ENCODE measurements at places on chromosomes 11 and 22.

DNA sequence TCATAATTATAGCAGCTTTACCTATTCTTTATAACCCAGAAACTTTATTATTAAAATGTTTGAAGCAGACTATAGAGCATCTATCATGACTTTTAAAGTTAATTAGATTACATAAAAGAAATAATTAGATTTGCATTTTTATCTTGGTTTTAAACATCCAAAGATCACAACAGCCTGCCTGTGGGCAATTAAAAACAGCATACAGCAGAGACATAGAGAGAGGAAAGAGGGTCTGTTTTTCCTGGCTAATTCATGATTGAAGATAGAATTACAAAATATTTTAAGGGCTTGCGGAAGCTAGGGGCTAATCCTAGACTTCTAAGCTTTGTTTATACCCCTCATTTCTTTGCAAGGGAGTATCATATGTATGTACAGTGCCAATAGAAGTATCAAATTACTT is 178.1 kb downstream of the SOX6 start:
- no peak for DNase-seq

- no peak for DNase-seq
Measured at GRCh38 chr22:44371741-44372525, 59.2 kb upstream of the SHISAL1 start.

DNA sequence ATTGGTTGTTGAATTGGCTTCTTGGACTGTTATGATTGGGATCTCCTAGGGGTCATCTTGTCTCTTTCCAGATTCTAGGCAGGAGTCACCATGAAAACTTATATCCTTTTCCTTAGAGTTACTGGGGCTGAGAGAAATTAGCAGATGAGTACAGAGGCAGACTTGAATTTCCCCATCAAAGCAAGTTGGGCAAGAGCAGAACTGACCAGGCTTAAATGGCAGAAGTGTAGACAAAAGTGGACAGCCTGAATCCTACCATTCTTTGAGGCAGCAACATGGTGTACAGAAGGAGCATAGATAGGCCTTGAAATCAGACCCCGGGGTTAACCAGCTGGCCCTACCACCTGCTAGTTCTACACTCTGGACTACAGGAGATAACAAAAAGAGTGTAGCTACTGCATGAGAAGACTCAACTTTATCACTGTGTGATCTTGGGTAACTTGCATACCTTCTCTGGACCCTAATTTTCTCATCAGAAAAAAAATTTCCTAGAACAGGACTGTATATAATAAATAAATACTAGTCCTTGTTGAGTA is 427.4 kb upstream of the CADM1 start:
- no peak for DNase-seq

DNA sequence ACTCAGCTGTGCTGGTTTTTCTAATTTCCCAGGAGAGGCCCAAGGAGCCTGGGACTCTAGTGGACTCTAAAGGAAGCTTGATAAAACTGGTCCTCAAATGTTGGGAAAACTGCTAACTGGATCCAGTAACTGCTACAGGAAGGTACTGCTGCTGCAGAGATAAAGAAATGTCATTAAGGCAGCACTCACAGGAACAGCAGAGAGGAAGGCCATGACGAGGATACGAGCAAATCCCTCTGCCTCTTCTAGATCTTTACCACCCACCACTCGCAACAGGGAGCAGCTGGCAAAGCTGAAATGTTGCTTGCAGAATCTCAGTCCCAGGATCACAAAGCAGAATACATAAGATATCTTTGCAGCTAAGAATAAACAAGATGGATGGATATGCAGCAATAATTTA is 23.5 kb downstream of the TTC28 start:
- DNase-seq = no peak

DNA sequence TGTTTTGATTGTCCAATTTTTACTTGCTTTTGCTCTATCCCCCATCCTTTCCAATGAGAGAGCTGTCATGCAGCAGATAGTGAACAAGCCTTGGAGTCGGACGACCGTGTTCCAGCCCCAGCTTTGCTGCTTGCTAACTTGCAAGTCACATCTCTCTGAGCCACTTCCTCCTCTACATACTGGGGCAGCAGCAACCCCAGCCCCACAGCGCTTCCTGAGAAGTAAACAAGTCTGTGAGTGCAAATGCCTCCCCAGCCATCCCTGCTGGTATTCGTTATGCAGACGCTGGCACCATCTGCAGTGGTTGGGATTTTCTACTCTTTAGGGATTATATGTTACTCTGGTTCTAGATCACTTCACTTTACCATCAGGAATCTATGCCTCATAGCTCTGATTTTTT is 35.0 kb downstream of the TPBGL start:
- DNase-seq = no peak

DNA sequence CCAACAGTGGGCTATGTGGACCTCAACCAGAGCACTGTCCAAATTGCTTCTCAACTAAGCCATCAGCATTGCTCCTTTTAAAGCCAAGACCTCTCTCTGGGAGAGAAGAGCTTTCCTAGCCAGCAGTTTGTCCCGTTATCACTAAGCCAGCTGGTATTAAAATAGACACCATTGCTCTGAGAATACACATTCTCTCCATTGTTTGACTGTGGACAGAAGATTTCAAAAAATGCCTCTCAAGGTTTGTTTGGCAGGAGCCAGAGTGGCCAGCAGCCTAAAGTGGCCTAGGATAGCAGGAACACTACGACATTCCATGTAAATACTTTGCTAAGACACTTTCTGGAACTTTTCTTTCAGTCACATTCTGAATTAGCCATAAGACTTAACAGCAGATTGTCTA is 41.3 kb downstream of the EIF4ENIF1 start:
- DNase-seq = no peak

- no peak for DNase-seq
Measured at GRCh38 chr11:102177126-102177525, 66.9 kb downstream of the YAP1 start.

GRCh38 chr11:107196732-107197131 is 178.5 kb upstream of the GUCY1A2 start:
- DNase-seq = no peak

DNA sequence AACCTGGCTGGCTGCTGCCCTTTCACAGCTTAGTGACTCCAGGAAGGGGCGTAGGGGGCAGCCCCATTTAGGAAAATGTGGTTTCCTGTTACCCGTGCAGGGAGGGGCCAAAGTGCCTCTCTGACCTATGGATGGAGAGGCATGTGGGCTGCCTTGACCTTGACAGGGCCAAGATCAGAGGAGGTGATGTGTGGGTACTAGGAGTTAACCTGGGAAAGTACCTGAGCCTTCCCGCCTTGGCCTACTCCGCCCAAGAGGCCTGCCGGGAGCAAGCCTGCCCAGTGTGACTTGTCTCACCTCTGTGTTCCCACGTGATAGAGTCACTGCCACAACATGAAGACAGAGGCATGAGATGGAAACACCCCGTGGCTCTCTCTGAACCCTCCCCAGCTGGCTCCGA is 33.4 kb downstream of the GRAMD4 start:
- DNase-seq = no peak

DNA sequence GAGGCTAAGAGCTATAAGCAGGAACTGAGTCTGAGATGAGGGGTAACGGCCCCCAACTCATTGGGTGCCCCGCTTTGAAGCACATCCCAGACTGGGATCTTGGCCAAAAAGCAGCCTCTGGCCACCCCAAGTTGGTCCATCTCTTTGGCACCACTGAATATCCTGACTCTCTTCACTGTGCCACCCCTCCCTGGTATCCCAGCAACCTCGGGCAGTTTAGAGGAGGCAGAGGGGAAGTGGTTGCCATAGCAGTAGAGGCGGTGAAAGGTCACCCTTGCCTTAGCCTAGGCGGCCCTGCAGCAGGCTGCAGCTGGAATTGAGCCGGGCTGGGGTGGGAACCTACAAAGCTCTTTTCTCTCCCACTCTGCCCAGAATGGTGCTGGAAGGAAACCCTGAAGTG is 1.1 kb downstream of the PELI3 start:
- no peak for DNase-seq

GRCh38 chr22:28435140-28435768 is 244.4 kb downstream of the TTC28 start:
- DNase-seq = no peak

DNA sequence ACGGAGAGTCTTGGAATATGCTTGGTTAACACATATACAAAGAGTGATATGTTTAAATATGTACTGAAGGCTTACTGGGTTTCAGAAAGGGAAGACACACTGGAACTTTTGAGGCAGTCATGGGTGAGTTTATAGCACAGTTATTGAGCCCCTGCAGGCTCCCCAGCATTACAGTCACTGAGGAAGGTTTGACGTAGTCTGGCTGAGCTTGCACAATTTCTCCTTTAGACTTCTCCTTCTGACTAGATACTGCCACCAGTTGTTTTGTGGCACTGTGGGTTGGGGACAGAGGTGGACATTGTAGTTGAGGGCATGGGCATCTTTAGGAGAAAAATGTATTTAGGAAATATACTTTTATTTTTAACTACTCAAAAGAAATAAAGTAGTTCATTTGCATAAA is 285.4 kb downstream of the C11orf87 start:
- DNase-seq = no peak
